Right hindlimb (tissue), 1 donor: ENCODE measurements at places on chromosomes 7 and 10.

DNA sequence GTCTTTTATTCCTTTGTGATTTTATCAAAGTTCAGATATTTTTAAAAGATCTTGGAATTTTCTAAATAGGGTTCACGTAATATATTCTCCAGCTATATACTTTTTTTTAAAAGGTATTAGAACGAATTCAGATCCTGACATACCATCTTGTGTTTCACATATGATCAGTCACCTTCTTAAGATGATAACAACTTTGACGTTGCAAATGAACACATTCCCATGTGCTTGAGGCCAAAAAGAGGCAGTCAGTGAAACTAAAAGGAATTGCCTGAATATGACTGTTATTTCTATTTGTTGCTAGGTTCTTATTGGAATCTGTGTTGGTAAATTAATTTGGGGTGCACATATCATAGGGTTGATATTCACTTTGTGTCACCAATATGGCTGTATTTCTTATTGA is 310.1 kb downstream of the MDFIC start:
- no peak for DNase-seq

GRCh38 chr10:27568196-27569175 is 64.4 kb downstream of the RAB18 start:
- DNase-seq, result no peak

DNA sequence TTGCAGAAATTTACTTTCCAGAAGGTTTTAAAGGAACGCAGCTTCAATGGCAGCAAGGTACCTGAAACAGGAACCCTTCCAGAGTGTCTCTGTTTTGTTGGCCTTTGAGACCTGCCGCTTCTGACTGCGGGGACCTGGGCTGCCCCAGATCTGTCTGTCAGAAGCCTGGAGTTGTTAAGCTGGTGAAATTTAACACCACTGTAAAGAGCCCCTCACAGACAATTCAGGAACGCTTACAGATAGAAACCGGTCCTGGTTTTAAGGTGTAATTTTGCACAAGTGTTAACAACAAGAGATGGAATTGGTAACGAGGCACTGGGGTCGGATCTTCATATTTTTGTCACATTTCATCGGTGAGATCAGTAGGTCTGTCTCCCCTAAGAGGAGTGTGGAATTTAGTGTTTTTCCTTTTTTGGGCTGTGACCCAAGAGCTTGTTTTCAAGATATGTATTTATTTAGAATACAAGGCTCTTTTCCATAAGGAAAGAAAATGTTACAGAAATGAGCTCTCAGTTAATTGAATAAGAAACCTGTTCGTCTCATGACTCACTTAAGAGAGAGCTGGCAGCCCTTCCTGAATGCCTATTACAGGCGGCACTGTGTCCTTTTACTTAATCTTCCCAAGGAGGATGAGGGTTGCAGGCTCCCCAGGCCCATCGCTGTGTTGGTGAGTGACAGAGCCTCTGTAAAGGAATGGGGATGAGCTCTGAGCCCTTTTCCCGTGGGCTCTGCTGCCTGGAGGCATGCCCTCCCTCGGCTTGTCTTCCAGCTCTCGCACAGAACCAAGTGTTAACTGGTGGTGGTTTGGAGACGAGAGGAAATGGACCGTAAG is 168.7 kb downstream of the CUX1 start:
- no peak for DNase-seq

- no peak for DNase-seq
Measured at GRCh38 chr7:150471886-150472285, 21.5 kb downstream of the GIMAP8 start.

DNA sequence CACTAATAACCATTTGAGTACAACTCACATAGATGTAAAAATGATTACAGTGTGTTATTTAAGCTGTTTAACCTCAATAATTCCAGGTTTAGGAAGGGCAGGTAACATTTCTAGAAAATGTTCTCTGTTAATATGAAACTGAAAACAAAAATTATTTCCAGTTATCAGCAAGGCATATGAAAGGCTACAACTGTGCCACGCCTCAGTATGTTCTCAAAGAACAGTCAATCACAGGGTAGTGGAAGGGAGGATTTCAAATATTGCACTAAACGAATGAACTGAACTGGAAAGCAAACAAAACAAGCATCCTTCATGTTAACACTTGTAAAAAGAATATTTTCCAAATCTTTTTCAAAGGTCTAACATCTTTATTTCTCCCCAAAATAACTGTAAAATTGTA is 31.3 kb downstream of the ARHGAP19 start:
- no peak for DNase-seq

DNA sequence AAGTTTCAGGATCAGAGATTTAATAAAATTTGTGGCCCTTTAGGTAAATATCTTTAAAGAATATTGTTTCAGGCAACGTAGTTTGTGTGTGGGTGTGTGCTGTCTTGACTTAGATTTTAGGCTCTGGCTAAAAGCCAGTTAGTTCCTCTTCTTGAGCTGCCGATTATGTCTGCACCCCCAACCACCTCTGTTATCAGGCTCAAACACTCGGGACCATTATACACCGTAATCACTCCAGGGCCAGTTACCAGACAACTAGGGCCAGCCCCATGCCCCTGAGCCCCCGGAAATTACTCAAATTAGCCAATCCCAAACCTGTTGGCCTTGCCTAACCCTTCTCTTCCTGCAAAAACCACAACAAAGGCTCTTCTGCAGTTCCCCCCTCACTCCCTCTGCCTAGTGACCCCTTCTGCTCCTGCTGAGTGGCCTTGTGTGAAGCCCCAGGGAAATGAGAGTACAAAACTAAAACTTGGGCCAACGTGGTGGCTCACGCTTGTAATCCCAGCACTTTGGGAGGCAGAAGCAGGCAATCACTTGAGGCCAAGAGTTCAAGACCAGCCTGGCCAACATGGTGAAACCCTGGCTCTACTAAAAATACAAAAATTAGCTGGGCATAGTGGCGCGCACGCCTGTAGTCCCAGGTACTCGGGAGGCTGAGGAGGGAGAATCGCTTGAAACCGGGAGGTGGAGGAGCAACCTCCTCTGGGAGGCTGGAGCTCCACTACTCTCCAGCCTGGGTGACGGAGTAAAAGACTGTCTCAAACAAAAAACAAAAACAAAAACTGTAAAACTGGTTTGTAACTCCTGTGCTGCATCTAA is 9.2 kb upstream of the HNRNPF start:
- no peak for DNase-seq

DNA sequence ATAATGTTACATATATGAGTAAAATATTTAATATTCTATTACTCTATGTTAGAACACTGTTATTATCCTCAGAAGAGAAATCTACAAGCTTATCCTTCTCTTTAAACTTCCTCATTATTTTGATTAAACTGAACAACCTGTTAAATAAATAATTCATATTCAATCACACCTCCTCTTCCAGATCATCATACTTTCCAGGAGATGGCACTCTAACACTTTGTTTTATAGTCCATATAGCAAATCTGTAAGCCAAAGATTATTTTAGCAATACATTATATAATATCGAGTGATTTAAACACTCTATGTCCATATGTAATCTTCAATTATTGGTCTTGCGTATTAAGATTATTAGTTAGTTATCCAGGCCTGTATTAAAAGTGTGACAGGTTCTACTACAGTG is 694.1 kb downstream of the ANKRD7 start:
- no peak for DNase-seq

DNA sequence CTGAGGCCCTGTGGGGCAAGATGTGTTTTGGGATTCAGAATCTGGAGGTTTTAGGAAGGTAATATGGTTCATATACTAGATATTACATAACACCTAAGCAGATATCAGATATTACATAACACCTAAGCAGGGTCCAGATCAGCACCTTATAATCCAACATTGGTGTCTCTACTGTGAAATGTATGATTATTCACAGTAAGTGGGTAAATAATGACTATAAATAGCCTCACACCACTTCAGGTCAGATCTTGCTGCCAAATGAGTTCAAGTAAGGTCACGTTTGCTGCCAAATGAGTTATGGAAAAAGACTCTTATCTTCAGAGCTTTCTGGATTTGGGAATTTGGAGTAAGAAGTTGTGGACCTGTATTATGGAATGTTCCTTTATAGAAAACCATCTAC is 14.6 kb downstream of the ADRB1 start:
- DNase-seq, result no peak

- DNase-seq, result no peak
Measured at GRCh38 chr10:24027107-24027506, 181.8 kb upstream of the KIAA1217 start.

GRCh38 chr7:49776994-49777393 is 3.6 kb downstream of the VWC2 start:
- DNase-seq, result no peak

GRCh38 chr10:121722665-121723064 is 124.4 kb upstream of the FGFR2 start:
- DNase-seq, result no peak

DNA sequence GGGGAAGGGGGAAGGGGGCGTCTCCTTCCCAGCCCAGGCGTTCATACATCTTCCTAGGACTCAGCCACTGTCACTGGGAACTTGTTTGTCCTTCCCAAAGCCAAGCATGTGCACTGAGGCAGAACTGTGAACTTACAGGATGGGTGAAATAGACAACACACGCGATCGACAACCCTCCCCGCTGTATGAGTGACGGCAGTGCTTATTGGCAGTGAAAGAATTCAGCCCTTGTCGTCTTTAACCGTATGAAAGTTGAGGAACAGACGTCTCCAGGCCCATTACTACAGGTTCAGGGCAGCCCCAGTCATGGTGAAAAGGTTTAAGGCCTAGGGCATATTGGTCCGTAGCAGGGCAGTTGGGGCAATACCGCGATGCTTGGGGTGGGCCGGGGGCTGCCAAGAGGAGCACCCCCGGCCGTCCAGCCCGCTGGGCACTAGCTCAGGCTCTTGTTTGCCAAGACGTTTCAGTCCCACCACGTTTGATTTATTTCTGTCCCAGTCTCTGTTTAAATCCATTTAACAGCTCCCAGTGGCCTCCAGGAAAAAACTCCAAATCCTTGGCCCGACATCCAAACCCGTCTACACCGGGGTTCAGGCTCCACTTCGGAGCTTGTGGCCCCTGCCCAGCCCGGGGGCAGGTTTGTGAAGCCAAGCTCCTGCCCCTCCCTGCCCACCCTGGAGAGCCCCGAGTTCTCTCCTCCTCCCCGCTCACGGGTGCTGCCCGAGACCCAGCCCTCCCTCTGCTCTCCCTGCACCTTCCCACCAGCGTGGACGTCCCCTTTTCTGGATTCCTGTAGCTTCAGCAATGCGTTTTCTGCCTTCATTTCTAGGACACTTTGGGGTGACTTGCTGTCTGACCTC is 159.8 kb downstream of the DNAJB6 start:
- DNase-seq, result no peak

- no peak for DNase-seq
Measured at GRCh38 chr7:120404042-120404441, 131.1 kb downstream of the KCND2 start.

DNA sequence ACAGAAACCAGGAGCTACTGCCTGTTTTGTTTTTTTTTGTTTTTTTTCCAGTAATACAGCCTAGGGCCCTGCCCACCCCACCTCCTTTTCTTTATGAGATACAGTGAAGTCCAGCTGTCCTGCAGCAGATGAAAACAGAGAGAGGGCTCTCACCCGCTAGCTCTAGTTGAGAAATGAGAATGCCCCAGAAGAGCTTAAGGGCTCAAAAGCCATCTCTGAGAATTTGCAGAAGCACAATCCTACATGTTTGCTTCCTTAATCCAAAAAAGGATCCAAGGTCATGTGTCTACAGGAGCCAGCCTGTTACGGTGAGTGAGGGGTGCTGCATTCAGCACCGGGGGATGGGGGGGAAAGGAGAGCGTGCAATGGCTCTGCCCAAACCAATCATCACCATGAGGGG is 122.7 kb downstream of the KCNMA1 start:
- DNase-seq, result no peak

GRCh38 chr10:97570146-97570788 is 2.3 kb upstream of the ANKRD2 start:
- DNase-seq, result no peak

DNA sequence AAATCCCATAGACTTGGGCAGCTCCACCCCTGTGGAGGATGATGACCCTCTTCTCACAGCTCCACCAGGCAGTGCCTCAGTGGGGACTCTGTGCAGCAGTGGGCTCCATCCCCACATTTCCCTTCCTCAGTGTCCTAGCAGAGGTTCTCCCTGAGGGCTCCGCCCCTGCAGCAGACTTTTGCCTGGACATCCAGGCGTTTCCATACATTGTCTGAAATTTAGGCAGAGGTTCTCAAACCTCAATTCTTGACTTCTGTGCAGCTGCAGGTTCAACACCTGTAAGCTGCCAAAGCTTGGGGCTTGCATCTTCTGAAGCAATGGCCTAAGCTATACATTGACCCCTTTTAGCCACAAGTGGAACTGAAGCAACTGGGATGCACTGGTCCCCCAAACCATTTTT is 31.8 kb downstream of the NEUROG3 start:
- DNase-seq, result no peak

DNA sequence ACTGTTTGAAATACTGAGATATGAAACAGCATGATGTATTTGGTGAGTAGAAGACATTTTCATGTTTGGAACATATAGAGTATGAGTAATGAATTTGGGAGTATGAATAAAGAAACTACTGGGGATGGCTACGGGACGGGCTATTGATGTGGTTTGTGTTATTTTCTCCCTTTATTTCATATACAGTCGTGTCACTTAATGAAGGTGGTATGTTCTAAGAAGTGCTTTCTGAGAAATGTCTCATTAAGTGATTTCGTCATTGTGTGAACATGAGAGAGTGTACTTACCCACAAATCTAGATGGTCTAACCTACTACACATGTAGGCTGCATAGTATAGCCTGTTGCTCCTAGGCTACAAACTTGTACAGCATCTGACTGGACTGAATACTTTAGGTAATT is 106.3 kb downstream of the CCNY start:
- no peak for DNase-seq

DNA sequence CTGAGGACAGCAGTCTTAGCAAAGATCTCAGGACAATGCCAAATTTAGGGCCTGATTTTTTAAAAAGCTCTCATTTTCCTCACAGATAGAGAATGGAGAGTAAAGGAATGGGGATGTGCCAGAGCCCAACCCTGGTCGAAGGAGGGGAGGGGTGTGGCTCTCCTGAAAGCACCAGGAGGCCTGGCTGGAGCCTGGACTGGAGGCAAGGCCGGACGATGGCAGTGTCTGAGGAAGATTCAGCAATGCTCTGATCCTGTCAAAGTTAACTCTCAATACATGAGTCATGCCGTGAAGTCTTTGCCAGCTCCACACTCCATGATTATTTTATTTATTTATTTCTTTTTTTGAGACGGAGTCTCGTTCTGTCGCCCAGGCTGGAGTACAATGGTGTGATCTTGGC is 108.3 kb downstream of the UPF2 start:
- DNase-seq, result no peak

DNA sequence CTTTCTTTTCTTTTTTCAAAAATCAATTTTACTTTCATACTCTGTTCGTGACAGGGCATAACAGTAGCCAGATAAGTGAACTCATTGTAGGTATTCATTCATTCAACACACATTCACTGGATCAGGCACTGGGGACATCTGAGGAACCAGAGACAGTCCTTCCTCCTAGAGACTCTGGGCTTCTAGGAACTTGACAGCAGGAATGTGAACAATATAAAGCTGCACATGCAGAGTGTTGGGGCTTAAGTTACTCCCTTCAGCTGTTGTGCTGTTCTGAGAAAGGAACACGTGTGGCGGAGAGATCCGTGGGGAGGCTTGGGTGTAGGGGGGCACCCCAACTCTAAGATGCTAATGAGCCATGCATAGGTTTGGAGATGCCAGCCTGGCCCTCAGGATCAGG is 120.4 kb downstream of the PKD1L1 start:
- DNase-seq, result no peak
